ENCODE measurements at places on chromosomes 13 and 19.

- peak; percentile 83 for DNase-seq
These were observed 10.0 kb downstream of the ARHGAP45 start for GRCh38 chr19:1076951-1077350.

DNA sequence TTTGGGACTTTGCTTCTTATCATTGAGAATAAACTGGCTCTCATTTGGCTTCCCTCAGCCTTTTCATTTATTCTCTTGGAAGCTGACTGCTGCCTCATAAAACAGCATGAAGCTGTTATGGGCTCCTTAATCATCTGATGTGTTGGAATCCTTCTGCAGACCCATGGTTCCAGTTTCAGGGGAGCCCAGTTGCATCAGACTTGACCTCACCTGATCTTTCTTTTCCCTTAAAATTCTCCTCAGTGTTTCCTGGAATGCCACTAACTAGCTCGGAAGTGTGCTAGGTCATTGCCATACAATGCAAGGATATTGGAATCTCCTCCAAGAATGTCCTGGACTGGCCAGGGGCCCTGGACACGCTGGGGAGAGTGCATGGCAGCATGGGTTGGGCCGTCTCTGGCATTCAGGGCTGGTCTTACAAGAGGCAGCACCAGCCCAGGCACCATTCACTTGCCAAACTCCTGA lies 158.7 kb downstream of the FLT1 start:
- DNase-seq = no peak

DNA sequence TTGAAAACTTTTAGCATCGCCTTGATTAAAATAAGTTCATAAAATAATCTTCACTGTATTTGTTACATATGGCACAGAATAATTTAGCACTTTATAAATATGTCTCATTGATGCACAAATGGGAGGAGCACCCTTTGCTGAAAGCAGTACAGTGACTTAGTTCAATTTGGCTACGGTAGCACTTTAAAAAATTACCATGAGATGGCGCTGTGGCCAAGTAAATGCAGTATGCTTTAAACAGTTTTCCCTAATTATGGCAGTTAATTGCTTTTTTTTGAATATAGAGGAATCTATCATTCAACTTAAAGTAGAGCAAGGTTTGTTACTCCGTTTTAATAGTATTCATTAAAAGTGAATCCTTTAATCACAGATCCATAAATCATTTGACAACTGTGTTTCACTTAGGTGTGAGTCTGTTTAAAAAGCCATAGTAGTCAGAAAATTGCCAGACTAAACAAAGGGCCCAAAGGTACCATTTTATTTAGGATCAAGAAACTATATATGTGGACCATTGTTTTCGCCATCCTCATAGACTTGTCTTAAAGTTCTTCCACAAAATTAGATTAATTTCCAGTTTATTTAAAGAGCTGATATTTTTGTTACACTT lies 34.7 kb upstream of the ESD start:
- peak; percentile 8 for DNase-seq

GRCh38 chr13:41061914-41062837 lies 867 bp downstream of the WBP4 start:
- no peak for DNase-seq

GRCh38 chr13:114065926-114066774 lies 66.3 kb downstream of the RASA3 start:
- no peak for DNase-seq

- no peak for DNase-seq
These were observed 4.1 kb upstream of the DLL3 start for GRCh38 chr19:39494661-39495060.

GRCh38 chr13:110390567-110390966 lies 83.5 kb downstream of the COL4A2 start:
- no peak for DNase-seq

DNA sequence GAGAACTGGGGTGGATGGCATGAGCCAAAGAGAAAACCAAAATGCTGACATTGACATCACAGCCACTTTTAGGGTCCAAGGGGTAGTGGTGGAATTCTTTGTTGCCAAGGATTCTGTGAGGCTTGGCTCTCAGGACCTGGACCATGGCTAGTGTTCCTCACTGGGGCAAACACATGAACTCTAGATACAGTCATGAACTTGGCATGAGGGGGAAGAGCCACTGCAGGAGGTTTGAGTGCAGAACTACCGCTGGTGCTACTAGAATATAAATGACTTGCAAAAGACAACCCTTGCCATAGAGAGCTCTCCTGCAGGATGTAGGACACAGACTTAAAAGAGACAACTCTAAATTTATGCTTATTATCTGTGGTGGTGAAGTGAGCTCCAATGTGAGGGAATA lies 29.8 kb upstream of the FRY start:
- DNase-seq = no peak

- no peak for DNase-seq
These were observed 455.4 kb downstream of the IRS2 start for GRCh38 chr13:109331011-109331433.

- no peak for DNase-seq
These were observed 1730.1 kb downstream of the SLITRK5 start for GRCh38 chr13:89401264-89401675.

GRCh38 chr19:6577476-6578125 lies 13.3 kb downstream of the CD70 start:
- DNase-seq = no peak

DNA sequence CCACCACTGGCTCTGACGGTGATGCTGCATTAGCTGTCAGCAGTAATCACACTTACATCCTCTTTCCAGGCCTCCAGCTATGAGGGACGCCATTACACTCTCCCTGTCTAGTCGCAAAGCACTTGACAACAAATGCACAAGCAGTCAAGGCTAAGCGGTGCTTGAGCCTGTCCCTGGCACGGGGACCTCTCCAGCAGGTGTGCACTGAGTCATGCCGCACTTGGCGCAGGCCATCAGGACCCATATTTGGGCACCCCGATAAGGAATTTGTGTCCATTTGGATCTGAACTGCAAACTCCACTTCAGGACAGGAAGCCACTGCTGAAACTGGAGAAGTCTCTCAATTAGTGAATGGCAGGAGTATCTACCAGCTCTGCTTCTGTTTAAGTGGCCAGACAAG lies 301.9 kb upstream of the OBI1 start:
- no peak for DNase-seq

DNA sequence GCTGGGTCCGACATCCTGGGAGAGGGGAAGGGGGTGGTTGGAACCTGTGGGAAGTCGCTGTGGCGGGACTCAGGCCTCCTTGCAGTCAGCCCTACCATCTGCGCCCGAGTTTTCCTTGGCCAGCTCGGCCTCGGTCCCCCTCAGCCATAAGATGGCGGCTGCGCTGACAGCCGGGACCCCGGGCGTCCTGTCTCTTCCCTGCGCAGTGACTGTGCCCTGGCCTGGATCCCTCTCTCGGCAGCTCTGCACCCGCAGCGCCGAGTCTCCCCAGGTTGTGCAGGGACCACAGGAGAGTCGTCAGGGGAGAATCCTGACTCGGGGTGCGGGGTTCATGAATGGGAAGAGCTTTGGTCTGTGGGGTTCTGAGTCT lies 345 bp downstream of the ZNF257 start:
- DNase-seq = no peak

GRCh38 chr13:44685641-44686040 lies 109.5 kb upstream of the TSC22D1 start:
- no peak for DNase-seq

- no peak for DNase-seq
These were observed 81.2 kb upstream of the ABCC4 start for GRCh38 chr13:95382411-95382810.

DNA sequence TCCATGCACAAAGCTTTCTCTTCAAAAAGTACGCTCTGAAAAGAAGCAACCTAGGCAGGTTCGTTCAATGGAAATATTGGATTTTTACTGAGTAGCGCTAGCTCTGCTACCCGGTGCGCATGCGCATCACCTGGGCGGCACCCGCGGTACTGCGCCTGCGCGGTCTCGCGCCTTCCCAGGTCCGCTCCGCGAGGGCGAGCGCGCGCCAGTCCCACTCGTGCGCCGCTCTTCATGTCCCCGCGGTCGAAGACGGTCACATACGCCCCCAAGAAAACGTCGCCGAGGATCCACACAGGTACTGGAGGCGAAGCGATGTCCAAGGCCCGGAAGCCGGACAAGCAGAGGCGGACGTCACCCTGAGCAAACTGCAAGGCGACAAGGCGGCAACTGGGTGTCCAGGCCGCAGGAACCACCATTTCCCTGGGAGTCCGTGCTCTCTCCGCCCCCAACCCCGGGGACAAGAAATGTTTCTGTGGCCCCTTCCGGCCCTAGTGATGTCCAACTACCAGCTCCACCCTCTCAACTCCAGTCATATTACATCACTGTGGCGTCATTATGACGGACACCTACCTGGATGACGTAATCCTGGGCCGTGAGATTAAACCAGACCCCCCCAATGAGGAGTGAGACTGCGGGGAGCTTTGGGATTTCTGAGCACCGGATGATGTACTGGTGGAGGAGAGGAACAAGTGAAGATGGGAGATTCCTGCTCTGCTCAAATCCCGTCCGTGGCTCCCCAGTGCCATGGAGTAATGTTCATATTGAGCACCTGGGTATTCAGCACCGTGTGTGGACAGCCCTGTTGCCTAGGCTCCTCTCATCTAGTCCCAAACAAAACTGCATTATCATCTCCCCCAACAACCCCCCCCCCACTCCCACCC lies 4.8 kb upstream of the KCNC3 start:
- peak; percentile 84 for DNase-seq

DNA sequence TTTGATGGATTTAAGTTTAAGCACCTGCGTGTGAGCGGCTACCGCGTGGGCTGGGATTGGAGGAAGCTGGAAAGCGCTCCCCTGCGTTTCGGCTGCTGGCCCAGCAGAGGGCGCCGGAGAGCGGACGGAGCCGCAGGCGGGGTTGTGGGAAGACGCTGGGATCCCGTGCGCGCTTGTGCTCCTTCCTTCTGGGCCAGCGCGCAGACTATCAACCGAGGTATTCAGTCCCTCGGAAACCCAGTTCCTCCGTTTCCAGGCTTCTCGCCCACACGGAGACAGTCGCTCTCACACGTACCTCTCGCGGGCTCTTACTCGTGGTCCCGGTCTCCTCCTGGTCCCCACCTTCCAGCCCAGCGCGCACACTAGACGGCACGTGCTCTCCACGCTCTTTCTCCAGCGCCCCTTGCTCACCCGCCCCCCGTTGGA lies 28.8 kb downstream of the EPN1 start:
- DNase-seq = peak; percentile 54

GRCh38 chr19:51330366-51330765 lies 11.6 kb downstream of the VSIG10L start:
- DNase-seq = no peak

- no peak for DNase-seq
These were observed 515.4 kb downstream of the DCT start for GRCh38 chr13:93964146-93964512.

- no peak for DNase-seq
These were observed 43.6 kb downstream of the SIPA1L3 start for GRCh38 chr19:37950471-37951175.

- DNase-seq = no peak
These were observed 109.1 kb upstream of the PEG3 start for GRCh38 chr19:56949626-56950025.

DNA sequence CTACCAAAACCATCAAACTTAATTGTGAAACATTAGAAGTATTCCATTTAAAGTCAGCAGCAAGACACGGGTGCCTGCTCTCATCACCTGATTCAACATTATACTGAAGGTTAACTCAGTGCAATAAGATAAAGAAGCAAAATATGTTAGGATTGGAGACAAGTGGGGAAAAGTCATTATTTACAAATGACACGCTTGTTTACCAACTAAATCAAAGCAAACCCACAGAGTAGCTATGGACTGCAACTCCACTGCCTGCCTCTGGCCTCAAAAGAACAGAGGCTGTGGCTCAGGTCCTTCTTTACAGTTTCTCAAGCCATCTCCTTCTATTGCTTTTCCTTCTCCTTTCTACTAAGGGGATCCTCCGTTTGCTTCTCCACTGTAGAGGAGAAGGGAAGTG lies 21.0 kb upstream of the ATP12A start:
- DNase-seq = no peak

DNA sequence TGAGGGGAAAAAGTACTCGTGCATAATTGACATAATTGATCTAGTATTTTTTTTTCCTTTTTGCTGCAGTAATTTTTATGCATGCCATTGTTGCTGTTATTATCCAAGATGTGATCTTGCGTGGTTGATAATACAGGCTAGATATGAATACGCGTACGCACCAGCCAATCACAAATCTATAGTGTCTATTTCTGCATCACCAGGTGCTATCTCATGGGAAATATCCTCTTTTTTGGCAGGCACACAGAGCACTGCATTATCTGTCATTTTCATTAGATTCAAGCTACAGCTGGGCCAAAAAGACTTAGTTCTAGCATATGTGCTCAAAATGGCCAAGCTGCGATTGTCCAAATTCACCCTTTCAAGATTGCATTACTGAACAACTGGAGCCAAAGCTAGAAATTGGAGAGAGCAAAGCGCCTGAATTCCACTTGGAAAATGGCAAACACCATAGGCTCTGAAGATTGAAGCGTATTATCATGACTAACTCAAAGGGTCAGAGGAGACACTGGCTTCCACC lies 181.1 kb downstream of the TSHZ3 start:
- DNase-seq = no peak

GRCh38 chr13:55439450-55439849 lies 1701.3 kb upstream of the PRR20A start:
- no peak for DNase-seq

DNA sequence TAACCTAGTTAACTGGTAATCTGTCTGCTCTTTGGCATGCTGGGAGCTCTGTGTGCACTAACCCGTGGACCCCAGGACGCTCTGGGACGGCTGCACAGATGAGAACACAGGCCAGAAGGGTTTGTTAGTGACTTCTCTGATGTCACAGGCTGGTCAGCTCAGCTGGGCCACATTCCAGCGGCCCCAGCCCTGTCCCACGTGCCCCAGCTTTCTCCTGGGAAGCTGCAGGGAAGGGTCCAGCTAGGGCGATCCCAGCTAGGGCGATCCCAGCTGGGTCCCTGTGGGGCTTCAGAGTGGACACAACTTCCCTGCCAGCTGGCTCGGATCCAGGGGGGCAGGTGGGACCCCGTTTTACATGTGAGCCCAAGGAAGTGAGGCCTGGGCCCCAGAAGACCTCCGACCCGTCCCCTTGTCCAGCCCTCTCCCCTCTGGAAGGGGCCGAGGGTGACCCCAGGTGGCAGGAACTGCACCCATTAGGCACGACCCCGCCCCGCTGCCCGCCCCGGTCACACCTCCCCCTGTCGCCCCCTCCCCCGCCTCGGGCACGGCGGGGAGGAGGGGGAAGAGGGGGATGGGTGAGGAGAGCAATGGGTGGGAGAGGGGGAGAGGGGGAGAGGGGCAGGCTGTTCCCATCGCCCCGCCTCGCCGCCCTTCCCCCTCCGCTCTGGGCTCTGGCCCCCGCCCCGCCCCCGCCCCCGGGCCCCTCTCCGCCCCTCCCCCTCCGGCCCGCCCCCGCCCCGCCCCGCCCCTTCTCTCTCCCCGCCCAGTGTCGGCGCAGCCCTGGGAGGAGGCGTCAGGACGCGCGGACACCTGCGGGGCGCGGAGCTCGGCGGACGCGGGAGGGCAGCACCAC lies 75.2 kb upstream of the MCF2L start:
- DNase-seq = peak; percentile 11

Data from stimulated activated CD4-positive, alpha-beta T cell treated with anti-CD3 and anti-CD28 coated beads, Interleukin-12 subunit alpha, Interleukin-12 subunit beta, amount 100 ng/mL, for 4 hours (primary cell).